ENCODE measurements at places on chromosomes 6 and 20.

DNA sequence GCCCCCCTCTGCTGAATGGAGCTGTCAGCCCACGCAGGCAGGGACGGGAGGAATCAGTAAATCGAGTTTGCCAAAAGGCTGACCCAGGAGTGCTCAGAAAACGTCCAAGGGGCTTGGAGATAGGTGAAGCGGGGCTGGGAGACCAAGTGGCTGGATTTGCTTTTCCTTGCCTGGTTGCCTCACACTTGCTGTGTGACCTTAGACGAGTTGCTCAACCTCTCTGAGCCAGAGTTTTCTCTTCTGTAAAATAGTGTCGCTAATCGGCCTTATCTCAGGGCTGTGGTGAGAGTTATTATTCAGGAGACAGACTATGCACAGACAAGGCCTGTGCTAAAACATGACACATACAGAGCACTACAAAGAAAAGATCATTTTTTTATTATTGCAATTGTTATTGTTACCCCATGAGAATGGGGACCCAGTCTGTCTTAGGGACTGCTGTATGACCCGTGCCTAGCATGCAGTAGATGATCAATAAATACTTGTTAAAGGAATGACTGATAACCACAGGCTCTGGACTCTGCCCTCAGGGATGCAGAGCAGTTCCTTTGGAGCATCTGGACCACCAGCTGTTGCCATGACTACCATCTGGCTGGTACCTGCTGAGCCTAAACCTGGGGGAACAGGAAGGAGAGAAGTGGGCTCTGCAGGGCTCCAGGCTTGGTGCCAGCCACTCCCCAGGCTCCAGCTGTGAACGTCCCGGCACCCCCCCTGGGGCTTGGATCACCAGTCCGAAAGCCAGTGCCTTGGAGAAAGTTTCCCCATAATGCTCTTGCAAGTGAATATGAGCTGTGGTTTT is 901 bp downstream of the KCNK15 start:
- no peak for DNase-seq

GRCh38 chr6:44737341-44737740 is 349.8 kb downstream of the CDC5L start:
- DNase-seq, result no peak

DNA sequence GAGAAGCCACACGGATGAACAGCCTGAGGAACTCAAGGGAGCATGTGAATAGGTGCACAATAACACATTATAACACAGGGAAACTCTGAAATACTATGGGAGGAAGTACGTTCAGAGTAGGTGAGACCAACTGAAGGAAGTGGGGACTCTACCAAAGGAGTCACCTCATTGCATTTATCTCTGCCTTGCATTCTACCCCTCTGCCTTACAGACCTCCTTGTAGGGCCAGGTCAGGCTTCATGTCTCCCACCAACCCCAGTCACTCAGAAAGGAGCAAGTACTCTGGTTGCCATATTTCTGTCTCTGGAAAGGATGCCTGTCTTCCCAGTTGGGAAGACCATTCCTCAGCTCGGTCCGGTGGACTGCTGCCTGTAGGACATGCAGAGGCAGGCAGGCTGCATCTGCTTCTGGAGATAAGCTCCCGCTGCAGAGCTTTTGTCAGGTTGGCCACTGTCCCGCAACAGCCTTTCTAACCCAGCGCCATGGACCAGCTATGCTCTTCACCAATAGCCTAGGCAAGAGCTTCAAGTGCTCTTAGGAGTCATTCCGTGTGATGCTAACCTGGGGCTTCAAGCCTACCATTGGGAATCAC is 51.6 kb upstream of the ASIP start:
- DNase-seq, result no peak

GRCh38 chr6:137299681-137300080 is 80.5 kb upstream of the IFNGR1 start:
- DNase-seq, result no peak

- DNase-seq, result no peak
These were observed 53.0 kb downstream of the ERMARD start for GRCh38 chr6:169804427-169804826.

DNA sequence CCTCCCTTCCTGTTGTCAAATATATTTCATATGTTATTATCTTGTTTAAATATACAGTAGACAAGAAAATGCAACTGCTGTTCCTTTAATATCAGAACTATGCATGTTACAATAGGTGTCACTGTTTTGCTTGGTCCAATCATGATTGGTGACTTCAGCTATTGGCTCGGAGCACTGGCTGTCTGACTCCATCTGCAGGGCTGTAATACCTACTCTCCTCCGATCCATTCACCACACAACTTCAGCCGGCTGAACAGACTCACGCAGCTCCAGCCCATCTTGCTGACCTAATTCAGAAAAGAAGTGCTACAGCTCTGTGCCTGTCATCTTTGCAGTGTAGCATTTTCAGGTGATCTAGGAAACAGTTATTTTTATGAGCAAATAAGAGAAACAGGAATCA is at the start of gene BTBD3:
Gene BTBD3 (plus strand): TSS at position 231 of the 400 bp plus-strand sequence. CDS start 383 bp downstream, outside the sequence.
- DNase-seq, result no peak

GRCh38 chr20:63363981-63364561 is 2.9 kb upstream of the CHRNA4 start:
- no peak for DNase-seq

DNA sequence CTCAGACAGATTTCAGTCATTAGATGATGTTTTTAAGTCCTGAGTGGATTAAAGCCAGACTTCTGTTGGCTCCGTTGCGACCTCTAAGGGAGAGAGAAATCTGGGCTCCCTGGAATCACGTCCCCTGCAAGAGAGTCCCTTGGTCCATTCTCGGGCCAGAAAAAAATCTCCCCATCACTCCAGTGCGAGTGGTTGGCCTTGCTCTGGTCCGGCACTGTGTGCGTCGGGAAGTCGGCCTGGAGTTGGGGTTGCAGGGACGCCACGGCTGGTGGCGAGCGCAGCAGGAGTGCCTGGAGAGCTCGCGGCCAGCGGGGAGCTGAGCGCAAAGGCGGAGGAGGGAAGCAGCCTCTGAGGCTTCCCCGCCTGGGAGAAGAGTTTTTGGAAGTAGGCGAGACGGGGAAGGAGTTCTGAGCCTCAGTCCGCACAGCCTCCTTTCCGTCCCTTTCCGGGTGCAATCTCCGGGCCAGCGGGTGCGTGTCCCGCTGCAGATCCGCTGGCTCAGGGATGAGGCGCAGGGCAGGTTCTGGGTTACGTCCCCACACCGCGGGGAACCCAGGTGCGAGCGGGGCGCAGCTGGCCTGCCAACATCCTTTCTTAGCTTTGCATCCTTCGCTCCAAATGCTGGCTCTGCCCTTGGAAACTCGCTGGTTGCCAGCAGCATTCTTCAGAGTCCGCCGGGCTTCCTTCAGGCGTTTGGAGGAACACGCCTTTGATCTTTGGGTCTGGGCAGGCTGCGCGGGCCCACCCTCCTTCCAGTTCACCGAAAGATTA is 6.8 kb downstream of the TCF21 start:
- no peak for DNase-seq

- peak; percentile 51 for DNase-seq
These were observed 672 bp downstream of the SIRPA start for GRCh38 chr20:1895674-1896483.

- no peak for DNase-seq
These were observed 285.3 kb upstream of the CITED2 start for GRCh38 chr6:139659711-139660110.

DNA sequence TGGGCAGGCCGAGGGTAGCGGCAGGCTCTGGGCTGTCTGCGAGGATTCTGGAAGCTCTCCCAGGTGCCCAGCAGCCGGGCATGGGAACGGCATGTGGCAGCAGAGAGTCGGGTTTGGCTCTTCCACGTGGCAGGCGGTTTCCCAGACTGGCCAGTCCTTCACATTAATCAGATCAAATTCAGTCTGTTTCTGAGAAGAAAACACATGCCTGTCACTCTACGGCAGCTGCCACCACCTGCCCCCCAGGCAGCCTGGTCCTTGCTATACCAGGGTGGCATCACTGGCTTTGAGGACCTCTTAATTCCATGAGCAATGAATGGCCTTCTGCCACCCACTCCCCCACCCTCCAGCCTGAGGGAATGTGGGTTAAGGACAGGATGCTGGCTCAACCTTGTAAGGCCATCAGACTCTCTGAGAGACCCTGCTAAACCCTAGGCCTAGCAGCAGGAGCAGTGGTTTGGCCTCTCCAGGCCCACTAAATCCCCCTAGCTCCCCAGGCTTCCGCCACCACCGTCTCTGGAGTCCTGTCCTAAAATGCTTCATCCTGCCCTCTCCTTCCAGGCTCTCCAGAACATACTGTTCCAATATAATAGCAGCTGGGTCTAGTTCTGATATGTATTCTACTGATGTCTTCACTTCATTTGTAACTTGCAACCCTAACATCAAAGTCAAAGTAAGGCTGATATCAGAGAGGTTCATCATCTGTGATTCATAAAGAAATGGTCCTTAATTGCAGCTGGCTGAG is 47.8 kb downstream of the PLCG1 start:
- DNase-seq, result no peak

GRCh38 chr6:130937942-130938604 is 110.9 kb downstream of the SMLR1 start:
- DNase-seq, result no peak

- DNase-seq, result no peak
These were observed 21.3 kb downstream of the RNF217 start for GRCh38 chr6:124983383-124984083.

DNA sequence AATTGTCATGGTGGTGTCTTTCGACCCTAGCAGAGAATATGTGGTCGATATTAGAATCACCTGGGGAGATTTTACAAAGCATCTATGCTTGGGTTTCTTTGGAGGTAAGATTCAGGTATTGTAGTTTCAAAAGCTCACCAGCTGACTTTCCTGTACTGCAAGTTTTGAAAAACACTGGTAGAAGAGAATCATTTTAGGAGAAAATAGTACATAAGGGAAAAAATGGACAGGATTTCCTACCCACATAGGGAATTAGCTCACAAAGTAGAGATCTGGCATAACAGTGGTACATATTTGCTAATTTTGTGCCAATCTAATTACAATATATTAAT is 27.4 kb upstream of the ABT1 start:
- DNase-seq, result no peak

DNA sequence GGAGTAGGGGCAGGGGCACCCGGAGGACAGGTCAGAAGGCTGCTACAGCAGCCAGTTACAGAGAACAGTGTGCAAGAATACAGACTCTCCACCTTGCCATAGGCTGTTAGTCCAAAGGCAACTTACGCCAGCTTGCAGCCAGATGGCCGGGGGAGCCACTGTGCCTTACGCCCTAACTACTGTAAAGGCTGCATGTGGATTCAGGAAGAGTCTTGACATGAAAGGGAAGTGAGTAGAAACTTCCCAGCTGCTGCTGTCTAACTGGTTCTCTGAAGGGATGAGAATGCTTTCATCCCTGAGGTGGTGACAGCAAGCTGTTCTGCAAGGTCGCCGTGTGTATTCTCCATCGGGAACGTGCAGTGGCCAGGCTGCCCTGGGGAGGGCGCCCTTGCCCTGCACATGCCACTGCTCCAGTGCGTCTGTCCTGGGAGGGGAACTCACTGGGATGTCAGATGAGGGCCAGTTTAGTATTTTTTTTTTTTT is 46.1 kb downstream of the LYRM4 start:
- peak; percentile 41 for DNase-seq

DNA sequence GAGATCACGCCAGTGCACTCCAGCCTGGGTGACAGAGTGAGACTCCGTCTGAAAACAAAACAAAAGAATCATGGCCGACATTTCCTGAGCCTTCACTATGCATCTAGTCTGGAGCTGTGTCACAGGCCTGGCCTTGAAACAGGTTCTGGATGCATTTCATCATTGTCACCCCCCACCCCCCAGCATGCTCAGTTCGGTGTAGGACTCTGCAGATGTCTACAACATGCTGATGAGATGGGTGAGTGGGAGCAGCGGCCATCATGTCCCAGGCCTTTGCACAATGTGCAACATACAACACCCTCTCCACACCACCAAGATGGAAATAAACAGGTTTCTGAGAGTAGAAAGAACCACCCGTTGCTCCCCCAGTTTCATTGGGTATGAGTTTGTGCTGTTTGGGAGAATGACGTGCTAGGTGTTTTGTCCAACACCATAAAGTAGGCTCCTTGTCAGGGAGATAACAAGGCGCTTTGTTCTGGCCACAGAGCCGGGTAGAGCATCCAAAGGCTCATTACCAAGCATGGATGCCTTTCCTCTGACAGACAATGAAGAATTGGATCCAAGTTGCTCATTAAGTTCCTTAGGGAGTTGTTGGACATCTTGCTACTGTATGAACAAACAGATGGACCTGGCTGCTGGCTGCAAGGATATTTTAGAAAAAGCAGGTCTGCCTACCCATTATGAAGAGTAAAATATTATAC is 22.1 kb downstream of the SNHG17 start:
- DNase-seq, result no peak

- DNase-seq, result no peak
These were observed 108.2 kb downstream of the THBS2 start for GRCh38 chr6:169145496-169145895.

DNA sequence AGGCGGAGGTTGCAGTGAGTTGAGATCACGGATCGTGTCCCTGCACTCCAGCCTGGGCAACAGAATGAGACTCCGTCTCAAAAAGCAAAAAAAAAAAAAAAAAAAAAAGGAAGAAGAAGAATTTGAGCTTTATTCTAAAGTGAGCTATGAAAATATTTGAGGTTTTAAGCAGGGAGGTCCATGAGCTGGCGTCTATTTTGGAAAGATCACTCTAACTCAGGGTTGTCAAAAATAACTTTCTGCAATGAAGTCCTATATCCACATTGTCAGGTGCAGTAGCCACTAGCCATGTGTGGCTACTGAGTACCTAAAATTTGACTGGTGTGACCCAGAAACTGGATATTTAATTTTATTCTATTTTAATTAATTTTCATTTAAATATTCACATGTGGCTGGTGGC is 217.1 kb downstream of the PTPRT start:
- no peak for DNase-seq

GRCh38 chr6:157879034-157879872 is 56.2 kb downstream of the SNX9 start:
- no peak for DNase-seq

DNA sequence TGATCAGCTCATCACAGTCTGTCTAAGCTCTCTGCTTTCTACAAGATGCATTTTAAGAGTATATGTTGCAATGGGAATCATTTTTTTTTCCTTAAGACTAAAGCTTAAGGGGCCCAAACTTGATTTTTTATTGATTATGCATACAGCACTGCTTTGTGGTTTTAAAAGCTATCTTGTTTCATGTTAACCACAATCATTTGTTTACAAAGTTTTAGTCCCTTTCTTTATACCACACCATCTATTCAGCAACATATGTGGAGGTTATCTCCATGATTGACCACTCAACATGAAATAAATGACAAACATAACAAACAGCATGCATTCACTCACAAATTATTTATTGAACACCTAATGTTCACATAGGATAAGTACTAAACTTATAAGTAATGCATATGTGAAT is 119.1 kb downstream of the FHL5 start:
- DNase-seq, result no peak

DNA sequence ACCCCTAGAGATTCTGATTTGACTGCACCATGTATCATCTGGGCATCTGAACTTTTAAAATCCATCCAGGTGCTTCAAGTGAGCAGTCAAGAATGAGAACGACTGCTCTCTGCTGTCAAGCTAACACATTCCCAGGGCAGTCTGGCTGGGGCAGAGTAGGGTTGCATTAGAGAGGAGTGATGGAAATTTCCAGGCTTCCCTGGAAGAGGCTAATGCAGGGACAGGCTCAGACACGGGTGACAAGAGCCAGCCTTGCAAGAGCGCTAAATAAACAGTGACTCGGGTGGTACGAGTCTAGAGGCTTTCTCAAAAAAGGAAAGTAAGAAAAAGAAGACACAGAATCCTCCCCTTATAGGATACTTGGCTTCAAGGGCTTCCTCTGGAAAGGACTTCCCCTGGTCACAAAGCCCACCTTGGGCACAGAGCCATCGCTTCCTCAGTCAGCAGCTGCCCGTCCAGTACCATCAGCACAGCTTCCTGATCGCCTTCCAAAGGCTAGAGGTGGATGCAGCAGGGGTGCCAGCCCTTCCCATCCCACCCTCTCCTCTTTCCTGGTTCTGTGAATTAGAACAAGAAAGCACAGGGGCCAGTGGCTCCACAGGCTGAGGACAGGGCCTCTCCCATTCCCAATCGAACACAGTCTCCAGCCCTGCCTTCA is 177.4 kb upstream of the RREB1 start:
- DNase-seq, result no peak
